ENCODE measurements at places on chromosomes 3 and 15.

DNA sequence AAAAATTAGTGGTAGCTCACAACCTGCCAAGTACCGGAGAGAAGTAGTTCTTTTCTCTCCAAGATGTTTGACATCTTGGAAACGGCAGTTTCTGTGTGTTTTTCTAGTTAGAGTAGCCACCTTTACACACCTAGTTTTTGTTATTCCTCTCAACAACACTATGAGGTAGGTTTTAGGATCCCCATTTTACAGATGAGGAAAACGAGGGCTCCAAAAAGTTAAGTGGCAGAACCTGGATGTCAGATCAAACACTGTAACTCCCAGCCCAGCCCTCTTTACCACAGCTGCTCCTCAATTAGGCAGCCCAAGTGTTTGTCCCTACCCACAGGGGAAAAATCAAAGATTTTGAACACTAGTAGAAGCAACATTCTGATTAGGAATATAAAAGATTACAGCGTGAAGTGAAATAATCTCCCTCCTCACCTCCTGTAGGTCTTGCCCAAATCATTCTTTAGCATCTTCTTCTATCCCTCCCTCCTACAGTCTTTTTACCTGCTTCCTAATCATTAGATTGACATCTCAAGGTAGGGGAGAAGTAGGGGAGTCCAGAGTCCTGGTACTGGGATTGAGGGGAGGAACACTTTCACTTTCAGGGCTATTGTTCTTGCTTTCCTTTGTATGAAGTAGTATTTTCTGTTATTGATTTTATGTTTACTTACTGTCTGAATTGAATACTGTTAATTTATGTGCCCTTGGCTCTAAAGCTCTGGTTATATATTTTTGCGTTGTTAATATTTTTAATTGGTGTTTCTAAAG lies 142.6 kb downstream of the CMSS1 start:
- DNase-seq = no peak

DNA sequence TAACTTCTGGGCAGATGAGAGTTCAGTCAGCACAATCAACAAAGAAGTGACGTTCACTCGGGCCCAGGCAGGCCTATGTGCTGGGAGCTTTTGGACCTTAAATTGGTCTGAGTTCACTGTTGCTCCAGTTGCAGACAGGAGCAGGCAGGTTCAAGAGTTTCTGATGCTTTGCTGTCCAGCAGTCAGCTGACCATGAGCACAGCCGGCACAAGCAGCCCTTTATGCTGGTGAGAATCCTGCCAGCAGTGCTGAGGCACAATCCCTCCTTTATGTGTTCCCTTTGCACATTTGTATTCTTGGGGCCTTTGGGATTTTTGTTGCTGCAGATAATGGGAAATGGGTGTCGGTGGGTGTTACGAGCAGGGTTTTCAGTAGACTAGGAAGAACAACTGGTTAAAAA lies 81.2 kb upstream of the GOLGA8J start:
- no peak for DNase-seq

- DNase-seq = no peak
These were observed 53.4 kb downstream of the SLC6A11 start for GRCh38 chr3:10869460-10869859.

- no peak for DNase-seq
These were observed 56.8 kb upstream of the TPM1 start for GRCh38 chr15:62985768-62986167.

DNA sequence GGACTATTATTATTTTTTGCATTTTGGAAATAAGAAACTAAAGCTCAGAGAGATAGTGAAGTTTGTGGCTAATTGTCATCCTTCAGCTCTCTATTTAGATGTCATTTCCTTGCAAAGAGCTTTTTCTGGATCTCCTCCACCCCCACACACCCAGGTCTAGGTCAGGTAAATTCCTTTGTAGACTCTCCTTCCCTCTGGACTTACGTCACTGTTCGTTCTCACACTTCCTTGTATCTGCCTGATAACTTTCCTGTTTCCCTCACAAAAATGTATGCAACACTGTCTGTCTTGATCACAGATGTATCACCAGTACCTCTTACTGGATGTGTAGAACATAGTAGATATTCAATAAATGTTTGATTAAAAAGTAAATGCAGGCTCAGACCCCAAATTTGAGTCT lies 6.1 kb upstream of the MB21D2 start:
- DNase-seq = no peak

DNA sequence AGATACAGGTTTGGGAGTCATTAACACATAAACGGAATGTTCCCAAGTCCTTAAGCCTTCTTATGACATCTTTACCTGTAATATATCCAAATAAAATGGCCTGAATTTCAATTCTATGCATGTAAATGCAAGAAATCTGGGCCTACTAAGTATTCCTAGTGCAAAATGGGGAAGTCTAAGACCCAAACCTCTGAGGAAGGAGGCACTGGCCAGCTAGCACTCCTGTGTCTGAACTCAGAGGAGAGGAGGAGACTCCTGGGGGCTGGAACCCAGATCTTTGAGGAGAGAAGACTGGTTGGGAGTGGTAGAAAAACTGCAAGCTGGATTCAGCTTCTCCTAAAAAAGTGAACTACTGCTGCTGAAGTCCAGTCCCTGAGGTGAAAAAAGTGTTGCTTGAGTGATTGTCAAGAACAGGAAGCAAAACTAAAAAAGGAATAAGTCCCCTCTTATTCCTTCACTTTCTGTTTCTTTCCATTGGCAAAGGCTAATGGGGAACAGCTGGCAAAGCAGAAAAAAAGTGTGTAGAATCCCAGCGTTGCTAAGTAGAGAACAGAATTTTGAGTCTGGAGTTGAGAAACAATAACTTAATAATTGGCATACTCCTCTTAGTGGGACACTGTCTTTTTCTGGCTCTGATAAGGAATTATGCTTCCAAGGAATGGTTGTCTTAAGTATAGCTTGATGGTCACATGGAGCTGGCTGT lies 54.8 kb upstream of the ATP2C1 start:
- no peak for DNase-seq

DNA sequence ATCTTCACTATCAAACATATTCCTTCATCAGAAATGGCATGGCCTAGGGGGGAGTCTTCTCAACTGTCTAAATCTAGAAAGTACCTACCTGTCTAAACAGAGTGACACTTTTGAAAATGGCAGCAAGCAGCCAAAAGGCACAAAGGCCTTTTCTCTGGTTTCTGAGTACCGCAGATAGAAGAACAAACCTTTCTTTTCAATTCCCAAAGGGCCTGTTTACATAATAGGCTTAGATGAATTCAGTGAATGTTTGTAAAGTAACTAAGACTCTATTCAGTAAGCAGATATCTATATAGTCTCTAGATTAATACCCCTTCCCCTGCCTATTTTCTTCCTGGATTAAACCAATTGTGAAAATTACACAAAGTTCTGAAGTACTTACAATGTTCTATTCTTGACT lies 7.1 kb downstream of the MYEF2 start:
- no peak for DNase-seq

GRCh38 chr3:31772758-31773473 lies 208.1 kb downstream of the OSBPL10 start:
- DNase-seq = no peak

GRCh38 chr3:167666563-167666962 lies 12.8 kb upstream of the WDR49 start:
- DNase-seq = no peak

DNA sequence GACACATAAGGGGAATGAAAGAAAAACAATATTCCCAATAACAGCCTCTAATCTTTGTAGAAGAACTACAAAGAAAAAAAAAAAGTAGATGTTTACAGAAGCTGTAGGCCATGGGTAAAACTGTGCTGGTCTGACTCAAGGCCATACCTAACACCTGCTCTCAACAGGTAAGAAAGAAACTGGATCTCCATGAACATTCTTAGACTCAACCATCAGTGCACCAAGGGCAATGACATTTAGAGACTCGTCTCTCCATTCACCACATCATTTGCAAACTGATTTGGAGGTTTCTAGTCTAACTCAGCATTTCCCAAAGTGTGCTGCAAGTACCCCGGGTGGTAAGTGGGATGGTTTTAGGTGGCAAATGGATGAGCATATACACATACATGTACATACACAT lies 164.2 kb downstream of the FOXP1 start:
- no peak for DNase-seq

- no peak for DNase-seq
These were observed 21.5 kb downstream of the TTC21A start for GRCh38 chr3:39128951-39129350.

DNA sequence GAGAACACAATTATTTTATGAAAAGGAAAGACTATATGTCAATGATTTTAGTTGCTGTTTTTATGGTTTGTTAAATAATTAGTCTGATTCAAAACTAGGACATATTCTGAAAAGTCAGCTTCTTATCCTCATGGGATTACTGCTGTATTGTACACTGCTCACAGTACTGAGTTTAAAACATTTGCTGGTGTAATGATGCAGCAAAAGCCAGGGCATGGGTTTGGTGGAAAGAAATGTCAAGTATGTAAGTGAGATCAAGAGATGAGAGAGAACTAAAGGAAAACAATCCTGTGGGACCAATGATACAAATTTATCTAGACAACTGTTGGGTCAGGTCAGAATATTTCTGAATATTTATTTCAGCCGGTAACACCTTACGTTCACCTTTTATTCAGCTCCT lies 210.1 kb upstream of the ARHGEF26 start:
- DNase-seq = no peak

DNA sequence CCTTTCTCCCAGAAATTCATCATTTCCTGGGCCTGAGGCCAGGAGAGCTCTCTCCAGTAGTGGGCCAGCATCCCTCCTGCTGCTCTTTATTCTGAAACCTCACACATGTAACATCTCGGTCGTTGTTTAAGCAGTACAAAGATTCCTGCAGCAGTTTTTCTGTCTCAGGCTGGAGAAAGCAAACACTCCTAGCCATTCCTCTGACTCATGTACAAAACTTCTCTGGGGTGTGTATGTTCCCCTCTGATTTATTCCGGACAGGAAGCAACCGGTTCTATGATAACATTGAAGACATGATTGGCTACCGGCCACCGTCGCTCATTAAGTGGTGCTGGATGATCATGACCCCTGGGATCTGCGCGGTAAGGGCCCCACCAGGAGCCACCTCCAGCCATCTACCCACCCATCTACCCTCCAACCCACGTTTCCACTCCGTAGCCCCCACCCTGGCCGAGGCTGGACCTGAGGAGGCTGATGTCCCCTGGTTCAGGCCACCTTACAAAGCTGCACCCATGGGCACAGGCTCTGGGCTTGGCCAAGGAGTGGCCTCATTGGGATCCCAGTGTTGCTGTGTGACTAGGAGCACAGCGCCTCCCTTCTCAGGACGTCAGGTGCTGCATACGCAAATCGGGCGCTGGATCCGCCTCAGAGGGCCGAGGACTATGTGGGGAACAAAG lies 58.6 kb upstream of the SLC6A1 start:
- no peak for DNase-seq

GRCh38 chr3:99472385-99472784 lies 166.0 kb upstream of the COL8A1 start:
- DNase-seq = no peak

GRCh38 chr3:197420566-197420965 lies 122.2 kb upstream of the DLG1 start:
- DNase-seq = no peak

DNA sequence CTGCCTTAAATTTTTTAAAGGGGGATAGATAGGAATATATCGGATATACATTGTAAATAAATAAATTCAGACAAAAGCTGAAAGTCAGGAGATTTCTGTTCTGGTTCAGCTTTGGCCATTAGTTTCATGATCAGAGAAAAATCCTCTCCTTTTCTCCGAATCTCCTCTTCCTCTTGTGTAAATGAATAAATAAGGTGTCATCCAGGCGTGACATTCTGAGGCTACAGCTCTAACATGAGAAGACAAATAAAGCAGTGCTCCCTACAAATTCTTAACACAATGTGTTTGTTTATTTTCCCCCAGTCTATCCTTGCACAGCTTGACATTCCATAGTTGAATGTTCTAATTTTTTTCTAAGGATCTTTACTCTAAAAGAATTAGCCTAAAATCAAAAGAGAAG lies 9.4 kb upstream of the MB21D2 start:
- no peak for DNase-seq

GRCh38 chr3:118772547-118773011 lies 262.1 kb downstream of the IGSF11 start:
- DNase-seq = peak; percentile 35

GRCh38 chr3:62502315-62503300 lies 129.3 kb upstream of the FEZF2 start:
- DNase-seq = no peak

GRCh38 chr3:55322638-55323037 lies 164.5 kb downstream of the WNT5A start:
- DNase-seq = no peak

- DNase-seq = no peak
These were observed 516.1 kb downstream of the ZIC1 start for GRCh38 chr3:147925272-147925671.

GRCh38 chr15:57098896-57099295 lies 180.5 kb downstream of the TCF12 start:
- no peak for DNase-seq

GRCh38 chr3:20055020-20055775 lies 15.0 kb downstream of the KAT2B start:
- no peak for DNase-seq

- no peak for DNase-seq
These were observed 1.4 kb downstream of the ATP11B start for GRCh38 chr3:182794455-182795388.

GRCh38 chr3:60953351-60953750 lies 297.9 kb downstream of the FHIT start:
- no peak for DNase-seq

- DNase-seq = no peak
These were observed 49.7 kb downstream of the PDHB start for GRCh38 chr3:58383904-58384303.

DNA sequence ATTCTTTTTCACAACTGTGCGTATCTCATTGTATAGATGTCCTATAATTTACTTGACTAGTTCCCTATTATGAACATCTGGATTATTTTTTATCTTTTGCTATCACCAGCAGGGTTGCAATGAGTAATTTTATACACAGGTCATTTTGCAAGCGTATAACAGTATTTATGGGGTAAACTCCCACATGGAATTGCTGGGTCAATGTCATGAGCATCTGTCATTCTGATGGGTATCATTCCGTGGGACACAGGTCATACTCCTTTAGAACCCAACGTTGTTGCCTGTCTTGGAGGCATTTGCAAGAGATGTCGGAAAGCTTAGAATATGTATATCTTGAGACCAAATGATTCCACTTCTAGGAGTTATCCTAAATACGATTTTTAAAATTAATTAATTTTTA lies 12.9 kb downstream of the BHLHE40 start:
- DNase-seq = no peak
